ENCODE measurements at places on chromosomes 1 and 21. TPM values are rescaled to one million over a fixed set of nuclear protein-coding genes. Genes with fewer than 3 reads are reported as not detected.

DNA sequence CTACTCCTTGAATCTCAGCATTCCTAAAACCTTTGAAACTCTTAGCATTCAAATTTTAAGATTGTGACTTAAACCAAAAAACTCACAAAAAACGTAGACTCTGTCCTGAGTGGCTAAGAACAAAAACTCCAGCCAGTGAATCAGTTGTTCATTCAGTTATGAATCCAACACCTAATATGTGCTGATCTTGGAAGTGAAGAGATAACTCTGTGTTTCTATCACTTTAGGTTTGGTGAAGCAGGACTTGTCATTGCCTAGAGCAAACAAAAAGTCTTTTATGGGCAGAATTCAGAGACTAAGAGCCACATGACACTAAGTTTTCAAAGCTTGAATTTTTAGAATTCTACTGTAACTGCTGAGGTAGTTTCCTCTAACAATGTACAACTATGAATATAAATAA lies 10.4 kb upstream of the GPR137B start:
- no peaks in the 10 kb centered on the region for H3K4me1 ChIP-seq
- no peaks in the 10 kb centered on the region for H3K27me3 ChIP-seq
- no peaks in the 10 kb centered on the region for H3K36me3 ChIP-seq
- H3K4me3 ChIP-seq = no peak overlapping the region

SPRR2B gene
- not detected for total RNA-seq

DNA sequence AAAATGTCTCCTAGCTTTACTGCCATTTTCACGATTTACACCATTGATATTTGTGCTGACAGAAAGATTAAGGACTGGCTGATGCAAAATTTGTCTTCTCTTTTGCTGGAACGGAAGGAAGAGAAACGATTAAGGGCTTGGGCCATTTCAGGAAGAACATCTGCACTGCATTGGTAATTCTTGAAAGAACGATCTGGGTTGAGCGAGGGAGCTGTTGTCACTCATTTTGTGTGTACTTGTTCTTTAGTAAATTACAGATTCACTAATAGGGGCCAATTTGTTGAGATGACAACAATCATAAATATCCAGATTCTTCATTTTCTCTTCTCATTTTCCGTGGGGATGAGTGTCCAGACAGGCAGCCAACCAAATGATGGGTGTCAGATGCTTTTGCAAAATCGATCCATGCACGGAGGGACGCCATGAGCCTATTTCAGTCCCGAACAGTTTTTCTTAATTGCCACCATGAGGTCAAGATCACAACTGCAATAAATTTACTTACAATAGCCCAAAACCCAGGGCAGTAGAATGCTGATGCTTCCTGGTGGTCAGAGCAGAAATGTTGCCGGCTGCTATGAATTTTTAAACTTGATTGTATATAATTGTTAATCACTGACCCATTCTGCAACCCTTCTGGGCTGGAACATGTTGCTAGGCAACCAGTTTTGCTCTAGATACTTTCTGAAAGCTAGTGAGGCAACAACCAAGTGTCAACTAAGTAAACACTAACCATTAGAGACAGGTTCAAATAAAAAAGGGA lies 132.4 kb upstream of the TIAM1 start:
- no peaks in the 10 kb centered on the region for H3K36me3 ChIP-seq
- H3K4me1 ChIP-seq = no peaks in the 10 kb centered on the region
- peak; percentile 21 for DNase-seq
- H3K27ac ChIP-seq = no peak overlapping the region

DNA sequence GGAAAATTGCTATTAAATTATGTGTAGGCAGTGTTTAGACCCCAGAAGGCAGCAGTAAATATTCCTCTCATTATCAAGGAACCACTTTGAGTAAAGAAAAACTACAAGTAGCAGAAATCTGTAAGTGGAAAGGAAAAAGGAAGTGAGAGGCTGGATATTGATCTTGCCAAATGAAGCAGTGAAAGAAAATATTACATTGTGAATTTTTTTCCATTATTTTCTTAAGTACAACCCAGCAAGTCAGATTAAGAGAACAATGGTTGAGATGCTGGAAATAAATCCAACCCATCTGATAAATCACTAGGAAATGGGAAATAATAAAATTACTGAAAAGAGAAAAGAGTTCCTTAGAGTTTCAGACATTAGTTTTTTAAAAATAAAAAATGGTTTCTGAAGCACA lies 106.7 kb downstream of the HMCN1 start:
- H3K4me1 ChIP-seq = no peaks in the 10 kb centered on the region
- H3K4me3 ChIP-seq = no peak overlapping the region
- no peaks in the 10 kb centered on the region for H3K27me3 ChIP-seq
- H3K36me3 ChIP-seq = no peaks in the 10 kb centered on the region

MACO1 gene
- 25.6 TPM for total RNA-seq

Measured in thyroid gland (tissue), 4 donors.